Ascending aorta (tissue), 2 donors: ENCODE measurements at places on chromosomes 1 and 21.

DNA sequence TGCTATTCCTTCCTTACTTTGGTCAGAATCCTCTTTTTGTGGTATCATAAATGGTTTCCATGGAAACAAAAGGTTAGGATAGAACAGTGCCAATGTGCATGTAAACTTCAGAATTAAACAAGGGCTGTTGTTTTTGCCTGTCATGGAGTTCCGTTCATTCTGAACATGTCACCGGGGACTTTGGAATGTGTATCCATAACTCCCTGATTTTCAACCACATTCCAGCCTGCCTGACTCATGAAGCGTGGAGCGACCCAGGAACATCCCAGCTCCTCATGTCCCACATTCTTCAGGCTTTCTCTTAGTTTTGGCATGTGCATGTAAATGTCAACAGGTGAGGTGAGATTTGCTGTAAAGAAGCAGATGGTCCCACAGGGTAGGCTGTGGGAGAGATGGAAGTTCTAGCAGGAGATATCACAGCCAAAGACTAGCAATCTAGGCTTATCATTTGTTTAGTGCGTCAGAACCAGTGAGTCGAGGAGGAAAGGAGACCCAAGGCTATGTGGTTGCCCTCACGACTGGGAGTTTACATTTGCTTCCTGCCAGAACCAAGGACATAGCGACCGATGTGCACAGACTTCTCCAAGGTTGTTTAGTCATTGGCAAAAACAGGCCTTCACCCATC, 23.0 kb upstream of the DNAJC11 start:
- DNase-seq = no peak
- H3K4me1 ChIP-seq = no peaks in the 10 kb centered on the region
- H3K36me3 ChIP-seq = no peaks in the 10 kb centered on the region

DNA sequence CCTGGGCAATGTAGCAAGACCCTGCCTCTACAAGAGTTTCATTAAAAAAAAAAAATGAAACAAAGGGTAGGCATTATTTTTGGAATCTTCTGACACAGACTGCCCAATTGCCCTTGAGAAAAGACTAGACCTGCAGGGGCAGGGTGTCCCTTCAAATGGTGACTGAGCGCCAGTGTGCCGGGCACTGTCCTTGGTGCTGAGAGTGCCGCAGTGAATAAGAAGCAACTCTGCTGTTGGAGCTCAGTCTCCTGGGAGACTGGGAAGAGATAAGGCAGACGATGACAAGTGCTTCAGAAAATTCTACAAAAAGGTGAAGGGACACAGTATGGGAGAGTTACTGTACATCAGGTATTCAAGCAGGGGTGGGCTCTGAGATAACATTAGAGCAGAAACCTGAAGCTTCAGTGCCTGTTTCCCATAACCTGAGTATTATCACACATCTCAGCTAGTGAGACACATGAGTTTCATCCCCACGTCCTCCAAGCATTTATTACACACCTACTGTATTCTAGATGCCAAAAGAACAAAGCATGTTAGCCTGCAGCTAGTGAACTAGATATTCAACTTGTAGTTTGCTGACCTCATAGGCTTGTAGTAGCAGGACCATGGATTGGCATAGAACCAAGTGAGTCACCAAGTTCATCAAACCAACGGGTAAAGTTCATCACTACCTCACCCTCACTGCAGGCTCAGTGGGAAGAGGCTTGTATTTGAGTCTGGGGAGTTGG, 18.4 kb upstream of the RPL11 start:
- H3K27ac ChIP-seq = no peak overlapping the region
- H3K36me3 ChIP-seq = no peaks in the 10 kb centered on the region
- H3K4me3 ChIP-seq = no peak overlapping the region
- H3K4me1 ChIP-seq = no peaks in the 10 kb centered on the region
- DNase-seq = no peak
- H3K27me3 ChIP-seq = no peaks in the 10 kb centered on the region

- H3K4me3 ChIP-seq = no peak overlapping the region
- no peaks in the 10 kb centered on the region for H3K4me1 ChIP-seq
- H3K36me3 ChIP-seq = no peaks in the 10 kb centered on the region
- no peak for DNase-seq
- H3K27me3 ChIP-seq = no peaks in the 10 kb centered on the region
These were observed 1136.8 kb upstream of the ADGRL4 start for GRCh38 chr1:80143361-80143760.

DNA sequence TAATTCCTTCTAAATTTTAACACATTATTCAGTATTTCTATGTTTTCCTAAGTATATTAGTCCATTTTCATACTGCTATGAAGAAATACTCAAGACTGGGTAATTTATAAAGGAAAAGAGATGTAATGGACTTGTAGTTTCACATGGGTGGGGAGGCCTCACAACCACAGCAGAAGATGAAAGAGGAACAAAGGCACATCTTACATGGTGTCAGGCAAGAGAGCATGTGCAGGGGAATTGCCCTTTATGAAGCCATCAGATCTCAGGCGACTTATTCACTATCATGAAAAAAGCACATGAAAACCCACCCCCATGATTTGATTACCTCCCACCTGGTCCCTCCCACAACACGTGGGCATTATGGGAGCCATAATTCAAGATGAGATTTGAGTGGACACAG, 15.6 kb downstream of the GBP5 start:
- H3K36me3 ChIP-seq = no peaks in the 10 kb centered on the region
- no peak overlapping the region for H3K4me3 ChIP-seq
- H3K4me1 ChIP-seq = peaks cover under 1% of the 10 kb centered on the region
- no peak overlapping the region for H3K27ac ChIP-seq
- DNase-seq = no peak

DNA sequence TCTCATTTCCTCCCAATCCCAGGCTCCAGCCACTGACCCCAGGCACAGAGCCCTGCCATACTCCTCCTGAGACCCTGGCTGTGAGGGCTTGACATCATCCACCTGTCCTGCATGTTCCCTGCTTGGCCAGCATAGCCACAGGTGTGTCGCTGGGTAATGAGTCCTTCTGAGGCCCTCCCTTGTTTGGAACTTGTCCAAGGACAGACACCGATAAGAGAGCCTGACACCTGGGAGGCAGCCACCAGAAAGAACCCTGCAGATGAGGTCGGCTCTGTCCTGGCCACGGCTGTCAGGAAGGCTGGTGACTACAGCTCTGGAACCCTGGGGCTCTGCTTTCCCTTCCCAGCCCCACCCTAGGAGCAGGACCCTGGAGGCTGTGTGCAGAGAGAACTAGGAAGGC, 34.6 kb downstream of the TMEM63A start:
- no peaks in the 10 kb centered on the region for H3K27me3 ChIP-seq
- H3K4me1 ChIP-seq = no peaks in the 10 kb centered on the region
- no peak overlapping the region for H3K27ac ChIP-seq
- DNase-seq = no peak
- peaks cover 51% of the 10 kb centered on the region for H3K36me3 ChIP-seq
- no peak overlapping the region for H3K4me3 ChIP-seq

- no peaks in the 10 kb centered on the region for H3K27me3 ChIP-seq
- H3K36me3 ChIP-seq = no peaks in the 10 kb centered on the region
- no peaks in the 10 kb centered on the region for H3K4me1 ChIP-seq
- no peak for DNase-seq
These were observed 32.1 kb downstream of the HSD17B7 start for GRCh38 chr1:162822391-162823200.
